ENCODE measurements at places on chromosomes 2 and 18.

DNA sequence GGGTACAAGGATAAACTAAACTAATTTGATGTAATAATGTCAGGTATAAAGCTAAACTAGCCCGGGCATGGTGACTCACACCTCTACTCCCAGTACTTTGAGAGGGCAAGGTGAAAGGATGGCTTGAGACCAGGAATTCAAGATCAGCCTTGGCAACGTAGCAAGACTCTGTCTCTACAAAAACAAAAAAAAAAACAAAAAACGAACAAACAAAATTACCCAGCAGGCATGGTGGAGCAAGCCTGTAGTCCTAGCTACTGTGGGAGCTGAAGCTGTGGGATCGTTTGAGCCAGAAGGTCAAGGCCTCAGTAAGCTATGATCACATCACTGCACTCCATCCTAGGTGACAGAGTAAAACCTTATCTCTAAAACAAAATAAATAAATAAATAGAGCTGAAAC is 131.8 kb upstream of the KYNU start:
- peak; percentile 68 for DNase-seq

GRCh38 chr2:105626212-105626965 is 118.3 kb upstream of the NCK2 start:
- DNase-seq, result no peak

- no peak for DNase-seq
Measured at GRCh38 chr2:236523249-236523648, 46.4 kb upstream of the ACKR3 start.

DNA sequence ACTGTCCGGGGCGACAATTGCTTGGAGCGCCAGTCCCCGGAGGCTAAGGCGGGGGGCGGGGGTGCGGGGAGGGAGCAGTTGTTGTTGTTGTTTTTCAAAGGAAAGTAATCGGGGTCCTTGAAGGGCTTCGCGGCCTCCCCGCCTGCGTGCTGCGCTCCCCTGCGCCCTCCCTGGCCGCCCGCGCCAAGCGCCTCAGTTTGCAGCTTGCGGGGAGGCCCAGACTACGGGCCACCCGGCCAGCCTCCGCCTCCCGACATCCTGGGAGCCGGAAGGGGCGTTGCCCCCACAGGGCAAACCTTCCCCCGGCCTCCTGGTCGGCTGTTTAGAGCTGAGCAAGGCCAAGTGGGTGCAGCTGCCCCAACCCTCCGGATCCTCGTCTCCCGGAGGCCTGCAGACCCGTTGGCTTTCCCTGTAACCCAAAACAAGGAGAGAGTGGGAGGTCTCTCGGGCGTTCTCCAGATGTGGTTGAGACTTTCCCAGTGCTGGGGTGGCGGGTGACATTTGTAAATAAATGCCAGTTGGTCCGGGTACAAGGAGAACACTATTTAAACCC is 3.7 kb upstream of the SIX3 start:
- no peak for DNase-seq

- peak; percentile 38 for DNase-seq
Measured at GRCh38 chr2:20650393-20650876, 463 bp downstream of the HS1BP3 start.

- no peak for DNase-seq
Measured at GRCh38 chr2:172643142-172643541, 87.3 kb downstream of the PDK1 start.

DNA sequence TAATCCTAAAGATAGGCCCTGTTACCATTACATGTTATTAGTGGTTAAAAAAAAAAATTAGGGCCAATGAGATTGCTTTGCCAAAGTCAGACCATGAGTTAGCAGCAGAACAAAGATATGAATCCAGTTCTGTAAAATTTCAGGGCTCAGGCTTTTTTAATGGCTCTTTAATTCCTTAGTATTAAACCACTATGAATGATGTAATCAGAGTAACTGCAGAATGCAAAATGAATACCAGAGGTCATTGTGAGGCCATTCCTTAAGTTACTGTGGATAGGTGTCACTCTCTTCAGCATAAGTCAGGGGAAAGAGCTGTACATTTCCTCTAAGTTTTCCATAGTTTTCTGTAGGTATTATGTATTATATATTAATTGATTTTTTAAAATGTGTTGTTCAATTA is 42.2 kb upstream of the TBR1 start:
- DNase-seq, result peak; percentile 3

All from kidney glomerular epithelial cell (primary cell).